Left lobe of liver (tissue), 2 donors: ENCODE measurements at places on chromosomes 1 and 21. TPM values are rescaled to one million over a fixed set of nuclear protein-coding genes. Genes with fewer than 3 reads are reported as not detected.
A peak's percentile ranks its signal among the peaks of the same experiment; 100 is the strongest.

The PDZK1 gene
- total RNA-seq, result 76.0 TPM

The CNR2 gene
- total RNA-seq, result not detected

The RBP7 gene
- total RNA-seq, result 2.5 TPM

The CDKN2C gene
- total RNA-seq, result 2.2 TPM

The MAN1A2 gene
- 32.8 TPM for total RNA-seq

The GPR161 gene
- 0.38 TPM for total RNA-seq

GRCh38 chr1:31266547-31266946 lies 26.9 kb upstream of the NKAIN1 start:
- DNase-seq, result no peak

DNA sequence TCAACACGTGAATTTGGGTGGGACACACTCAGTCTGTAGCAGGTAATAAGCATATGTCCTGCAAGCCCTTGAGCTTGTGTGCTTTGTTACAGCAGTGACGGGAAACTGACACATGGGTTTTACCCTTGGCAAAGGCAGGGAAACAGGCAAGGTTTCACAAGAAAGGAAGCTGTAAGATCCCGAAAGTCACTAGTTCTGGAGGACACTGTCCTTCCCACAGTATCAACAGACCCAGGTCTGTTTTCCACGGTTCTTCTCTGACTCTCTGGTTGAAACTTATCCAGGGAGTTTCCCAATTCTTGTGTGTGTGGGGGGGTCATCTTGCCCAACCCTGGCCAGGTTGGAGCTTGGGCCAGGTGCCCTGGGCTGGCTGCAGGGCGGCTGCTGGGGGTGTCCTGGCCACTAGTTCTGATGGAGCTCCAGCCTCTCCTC lies 29.3 kb upstream of the ZBTB21 start:
- peak; percentile 88 for DNase-seq

DNA sequence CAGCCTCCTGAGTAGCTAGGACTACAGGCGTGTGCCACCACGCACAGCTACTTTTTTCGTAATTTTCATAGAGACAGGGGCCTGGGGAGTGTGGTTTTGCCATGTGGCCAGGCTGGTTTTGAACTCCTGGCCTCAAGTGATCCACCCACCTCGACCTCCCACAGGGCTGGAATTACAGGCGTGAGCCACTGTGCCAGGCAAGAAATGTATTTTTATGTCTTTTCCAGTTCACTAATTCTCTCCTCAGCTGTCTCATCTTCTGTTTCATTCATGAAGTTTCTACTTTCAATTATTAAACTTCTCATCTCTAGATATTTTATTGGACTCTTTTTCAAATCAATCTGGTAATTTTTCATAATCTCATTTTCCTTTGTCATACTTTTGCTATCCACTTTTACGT lies 72.1 kb upstream of the DISP3 start:
- DNase-seq, result no peak

DNA sequence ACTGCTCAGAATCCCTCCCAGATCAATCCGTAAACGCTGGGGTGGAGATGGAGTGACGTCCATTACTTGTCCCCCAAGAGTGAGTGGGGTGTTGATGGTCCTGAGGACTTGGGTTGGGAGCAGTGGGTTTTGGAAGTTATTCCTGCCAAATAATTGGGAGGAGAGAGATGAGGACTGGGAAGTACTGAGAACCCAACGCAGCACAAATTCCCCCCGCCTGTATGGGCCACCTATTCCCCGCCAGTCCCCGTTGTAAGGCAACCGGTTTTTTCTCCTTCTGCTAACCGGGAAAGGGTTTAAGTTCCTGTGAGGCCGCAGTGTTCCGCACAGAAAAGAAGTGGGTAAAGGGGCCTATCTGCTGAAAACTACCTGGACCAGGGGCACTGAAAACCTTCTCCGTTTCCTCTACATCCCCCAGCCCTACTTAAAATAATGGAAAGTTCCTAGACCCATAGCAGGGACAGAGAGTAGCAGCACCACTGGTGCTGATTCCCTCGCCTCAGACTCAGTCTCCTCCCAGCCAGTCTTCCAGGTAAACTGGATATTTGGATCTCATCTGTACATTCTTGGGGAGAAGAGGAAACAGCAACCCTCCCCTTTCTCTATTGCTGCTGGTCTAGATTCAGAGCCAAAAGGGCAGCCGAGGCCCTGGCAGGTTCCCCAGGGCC lies 738 bp downstream of the LURAP1 start:
- no peak for DNase-seq

GRCh38 chr1:225700164-225700821 lies 47.4 kb upstream of the ENAH start:
- DNase-seq, result no peak

DNA sequence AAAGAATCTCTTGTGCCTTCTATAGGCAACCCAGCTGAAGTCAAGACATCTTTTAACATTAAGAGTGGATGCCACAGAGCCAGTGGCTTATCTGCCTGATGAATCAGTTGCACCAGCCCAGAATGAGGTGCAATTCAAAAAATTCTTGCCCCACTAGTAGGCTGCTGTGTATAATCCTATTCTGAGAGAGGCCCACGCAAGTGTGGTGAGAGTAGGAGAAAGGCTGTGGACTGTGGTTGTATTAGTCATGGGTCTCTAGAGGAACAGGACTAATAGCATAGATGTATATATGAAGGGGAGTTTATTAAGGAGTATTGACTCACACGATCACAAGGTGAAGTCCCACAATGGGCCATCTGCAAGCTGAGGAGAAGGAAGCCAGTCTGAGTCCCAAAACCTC lies 216.4 kb downstream of the LTN1 start:
- DNase-seq, result no peak

DNA sequence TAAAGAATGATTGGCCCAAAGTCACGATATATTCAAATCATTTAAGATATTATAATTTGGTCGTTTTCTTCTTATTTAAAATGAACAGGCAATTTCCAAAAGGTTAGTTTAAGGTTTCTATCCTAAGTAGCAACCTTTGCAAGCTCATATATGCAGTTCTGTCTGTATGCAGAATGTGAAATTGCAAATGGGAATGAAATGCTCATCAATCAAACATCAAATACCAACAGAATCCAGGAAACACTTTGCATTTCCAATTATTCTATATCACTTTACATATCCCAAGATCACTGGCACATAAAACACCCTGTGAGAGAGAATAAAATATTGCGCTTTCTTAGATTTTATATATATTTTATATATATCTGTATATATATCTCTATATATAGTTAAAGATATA lies 237.3 kb downstream of the NRIP1 start:
- no peak for DNase-seq

DNA sequence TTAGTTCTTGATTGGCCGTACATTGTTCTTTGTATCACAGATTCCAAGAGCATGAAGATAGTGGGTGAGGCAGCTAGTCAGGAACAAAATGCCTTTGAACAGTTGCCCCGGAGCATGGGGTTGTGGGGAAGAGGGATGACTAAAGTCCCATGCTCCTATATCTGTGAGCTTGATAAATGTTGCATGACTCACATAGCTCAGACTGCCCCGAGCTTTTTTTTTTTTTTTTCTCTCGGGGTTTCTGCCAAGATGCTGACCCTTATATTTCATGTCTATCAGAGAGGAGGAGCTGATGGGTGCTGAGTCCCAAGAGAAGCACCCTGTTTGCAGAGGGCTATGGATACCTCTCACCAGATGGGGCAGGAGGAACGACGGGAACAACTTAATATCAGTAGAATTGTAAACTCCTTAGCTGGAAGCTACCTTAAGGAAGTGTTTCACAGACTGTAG lies 40.6 kb downstream of the SRRM1 start:
- no peak for DNase-seq

DNA sequence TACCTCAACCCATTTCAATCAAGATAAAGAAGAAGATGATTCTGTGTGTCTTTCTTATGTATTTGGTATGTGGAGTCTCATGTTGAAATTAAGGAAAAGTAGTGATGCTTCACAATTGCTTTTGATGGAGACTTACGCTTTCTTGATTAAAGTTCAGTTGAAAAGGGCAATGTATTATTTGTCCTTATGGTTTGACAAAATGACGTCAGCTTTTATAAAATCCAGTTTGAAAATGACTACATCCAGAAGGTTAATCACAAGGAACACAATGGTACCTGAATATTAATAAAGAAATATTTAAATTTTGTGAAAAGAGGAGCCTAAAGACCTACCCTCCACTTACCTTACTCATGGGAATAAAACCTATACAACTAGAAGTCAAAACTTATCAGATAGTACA lies 4.4 kb downstream of the KRTAP26-1 start:
- DNase-seq, result no peak

- DNase-seq, result no peak
Measured at GRCh38 chr1:151989211-151989862, 4.3 kb downstream of the S100A10 start.

GRCh38 chr1:151909167-151910149 lies at the start of gene THEM4:
Gene THEM4 (minus strand): TSS chr1:151909511. CDS start chr1:151909458, 53 bp downstream.
- peak; percentile 99 for DNase-seq

- no peak for DNase-seq
Measured at GRCh38 chr1:154157520-154158306, 2.8 kb upstream of the NUP210L start.

- no peak for DNase-seq
Measured at GRCh38 chr1:182955596-182956588, 2.9 kb upstream of the SHCBP1L start.

DNA sequence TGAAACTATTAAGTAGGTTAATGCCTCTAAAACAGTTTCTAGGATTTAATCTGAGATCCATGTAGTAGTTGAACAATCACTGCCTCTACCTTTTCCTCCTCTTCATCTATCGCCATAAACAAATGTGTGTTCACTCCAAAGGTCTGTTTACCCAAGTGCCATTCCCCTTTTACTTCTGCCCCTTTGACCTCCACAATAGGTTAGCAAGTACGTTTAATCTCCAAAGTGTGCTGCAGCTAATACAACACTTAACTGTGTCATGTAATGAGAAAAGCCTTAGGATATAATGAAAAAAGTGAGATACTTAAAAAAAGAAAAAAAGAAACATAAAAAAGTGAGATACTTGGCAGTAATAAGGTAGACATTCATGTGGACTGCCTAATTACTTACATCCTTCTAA lies 28.2 kb downstream of the GPBP1L1 start:
- no peak for DNase-seq

- no peak for DNase-seq
Measured at GRCh38 chr1:212595787-212596714, 12.5 kb upstream of the ATF3 start.

GRCh38 chr21:31898933-31899630 lies 26.3 kb downstream of the HUNK start:
- no peak for DNase-seq

GRCh38 chr1:55374216-55374615 lies 159.1 kb upstream of the USP24 start:
- DNase-seq, result no peak

DNA sequence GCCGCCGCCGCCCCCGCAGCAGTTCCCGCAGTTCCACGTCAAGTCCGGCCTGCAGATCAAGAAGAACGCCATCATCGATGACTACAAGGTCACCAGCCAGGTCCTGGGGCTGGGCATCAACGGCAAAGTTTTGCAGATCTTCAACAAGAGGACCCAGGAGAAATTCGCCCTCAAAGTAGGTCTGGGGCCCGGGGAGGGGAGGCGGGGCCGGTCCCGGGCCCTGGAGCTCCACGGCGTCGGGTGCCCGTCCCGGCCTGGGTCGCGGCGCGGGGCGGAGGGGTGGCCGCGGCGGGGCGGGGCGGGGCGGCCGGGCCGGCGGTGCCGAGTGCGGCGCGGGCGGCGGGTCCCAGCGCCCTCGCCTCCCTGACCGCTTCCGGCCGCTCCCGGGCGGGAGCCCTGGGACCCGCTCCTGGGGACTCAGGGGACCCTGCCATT lies 646 bp downstream of the MAPKAPK2 start:
- DNase-seq, result no peak

DNA sequence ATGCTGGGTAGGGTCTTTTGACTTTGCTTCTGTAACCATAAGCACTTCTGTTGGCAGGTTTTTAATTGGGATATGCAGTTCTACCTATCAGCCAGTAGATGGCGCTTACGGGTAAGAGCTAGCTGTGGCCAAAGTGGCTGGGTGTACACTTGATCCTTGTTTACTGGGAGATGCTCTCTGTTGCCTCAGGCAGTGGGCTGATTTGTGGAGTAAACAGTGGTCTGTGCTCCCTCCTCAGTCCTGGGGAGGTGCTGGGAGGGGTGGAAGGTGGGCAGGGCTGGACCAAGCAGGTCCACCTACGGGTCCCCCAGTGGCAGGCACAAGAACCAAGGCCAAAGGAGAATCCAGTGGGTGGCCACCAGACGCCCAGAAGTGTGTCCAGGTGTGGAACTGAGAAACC lies 43.4 kb downstream of the RALGPS2 start:
- no peak for DNase-seq

DNA sequence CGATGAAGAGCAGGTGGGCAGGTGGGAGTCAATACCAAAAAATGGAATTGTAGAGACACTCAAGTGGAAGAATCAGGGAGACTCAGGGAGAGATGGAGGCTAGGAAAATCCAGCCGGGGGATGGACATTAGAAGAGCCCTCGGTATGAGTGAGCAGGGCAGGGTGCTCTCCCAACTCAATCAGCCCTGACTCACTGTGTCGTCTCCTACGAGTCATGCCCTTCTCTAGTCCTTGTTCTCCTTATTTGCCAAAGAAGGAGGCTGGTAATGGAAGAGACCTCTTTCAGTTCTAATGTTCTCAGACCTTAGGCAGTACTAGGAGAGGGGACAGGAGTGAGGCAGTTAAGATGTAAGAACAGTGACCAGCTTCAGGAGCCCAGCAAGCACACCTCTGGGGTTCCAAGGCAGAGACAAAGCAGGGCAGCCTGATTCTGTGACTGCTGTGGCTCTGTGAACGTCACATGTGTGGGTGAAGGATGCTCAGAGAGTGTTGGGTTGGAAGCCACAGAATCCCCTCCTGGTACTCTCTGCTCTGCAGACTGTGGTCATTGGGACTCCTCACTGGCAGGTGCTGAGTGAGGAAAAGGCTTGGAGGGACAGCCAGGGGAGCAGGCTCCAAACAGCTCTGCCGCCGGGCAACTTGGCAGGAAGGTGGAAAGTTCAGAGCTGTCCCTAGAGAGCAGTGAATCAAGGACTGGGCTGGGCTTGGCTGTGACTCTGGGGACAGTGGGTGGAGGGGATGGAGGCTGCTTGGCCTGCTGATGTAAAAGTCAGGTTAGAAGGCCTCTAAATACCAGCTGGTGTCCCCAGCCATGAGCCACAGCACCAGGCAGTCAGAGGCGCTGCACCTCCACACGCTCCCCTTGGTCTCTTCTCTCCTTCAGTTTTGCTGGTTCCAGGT lies 11.1 kb upstream of the GJA5 start:
- DNase-seq, result no peak

- peak; percentile 78 for DNase-seq
Measured at GRCh38 chr1:5949085-5949760, 43.0 kb downstream of the NPHP4 start.

GRCh38 chr1:85128316-85128715 lies 72.5 kb downstream of the SYDE2 start:
- no peak for DNase-seq
